ENCODE measurements at places on chromosomes 16 and 17.

DNA sequence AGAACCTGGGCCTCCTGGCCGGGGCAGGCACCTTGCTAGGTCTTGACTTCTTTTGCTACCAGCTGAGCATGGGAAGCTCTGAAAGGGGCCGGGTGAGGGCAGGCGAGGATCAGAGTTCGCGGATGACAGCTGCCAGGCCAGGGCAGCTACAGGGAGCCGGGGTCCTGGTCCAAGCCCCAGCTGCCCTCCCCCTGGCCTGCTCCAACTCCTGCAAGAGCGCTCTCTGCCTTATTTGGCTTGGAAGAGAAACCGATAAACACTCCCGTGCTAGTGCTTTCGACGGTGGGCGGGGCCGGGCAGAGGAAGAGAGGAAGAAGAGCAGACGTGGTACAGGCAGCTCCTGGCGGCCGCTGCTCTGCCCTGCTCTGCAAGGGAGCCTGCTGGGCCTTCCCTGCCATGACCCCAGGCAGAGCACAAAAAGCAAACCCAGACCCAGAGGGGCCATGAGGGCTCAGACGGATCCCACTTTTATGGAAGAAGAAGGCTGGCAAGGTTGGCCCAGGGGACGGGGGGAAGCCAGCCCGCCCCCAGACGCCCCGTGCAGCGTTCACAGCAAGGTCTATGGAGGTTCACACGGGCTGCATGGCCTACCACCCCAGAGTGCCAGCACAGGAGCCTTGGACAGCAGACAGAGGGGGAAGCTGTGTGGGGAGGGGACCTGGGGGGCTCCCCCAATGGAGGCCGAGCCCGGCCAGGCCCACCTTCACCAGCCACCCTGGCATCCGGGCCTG lies 25.6 kb downstream of the PIEZO1 start:
- no peak for DNase-seq

DNA sequence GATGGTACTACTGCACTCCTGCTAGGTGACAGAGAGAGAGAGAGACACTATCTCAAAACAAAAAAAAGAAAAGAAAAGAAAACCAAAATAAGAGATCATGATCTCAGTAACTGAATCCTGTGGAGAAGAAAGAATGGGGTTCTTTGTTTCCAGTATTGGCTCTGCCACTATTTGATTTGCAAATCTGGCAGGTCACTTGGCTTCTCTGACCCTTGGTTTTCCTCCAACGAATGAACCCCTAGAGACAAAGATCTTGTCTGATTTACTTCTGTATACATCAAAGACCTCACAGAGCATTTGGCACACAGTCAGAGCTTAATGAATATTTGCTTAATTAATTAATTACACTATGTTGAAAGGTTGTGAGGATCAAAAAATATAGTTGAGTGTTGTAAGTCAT lies 47.9 kb upstream of the NLK start:
- DNase-seq: no peak

DNA sequence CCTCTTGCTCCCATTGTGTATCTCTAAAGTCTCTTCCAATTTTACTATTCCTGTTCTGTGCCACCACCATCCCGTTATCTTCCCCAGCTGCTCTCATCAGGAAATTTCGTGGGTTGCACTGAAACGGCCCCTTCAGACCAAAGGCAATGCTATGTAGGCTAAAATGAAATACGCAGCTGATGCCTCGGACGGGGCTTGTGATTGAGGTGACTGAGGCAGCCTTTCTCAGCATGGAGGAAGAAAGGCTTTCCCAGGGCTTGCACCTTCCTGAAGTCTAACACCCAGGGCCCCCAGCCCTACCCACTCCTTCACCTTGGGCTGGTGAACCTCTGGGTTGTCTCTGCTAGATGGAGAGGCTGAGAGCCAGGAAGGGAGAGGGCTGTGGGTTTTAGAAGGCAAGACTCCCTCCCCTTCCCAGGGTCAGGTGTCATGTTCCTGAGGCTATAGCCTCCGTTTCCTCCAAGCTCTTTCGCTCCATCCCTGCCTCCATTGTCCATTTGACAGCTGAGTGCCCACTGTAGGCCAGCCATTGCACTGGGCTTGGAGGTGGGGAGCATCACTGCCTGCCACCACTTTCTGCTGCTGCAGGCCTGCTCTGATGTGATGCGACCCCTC lies 7.8 kb downstream of the CCDC200 start:
- no peak for DNase-seq

DNA sequence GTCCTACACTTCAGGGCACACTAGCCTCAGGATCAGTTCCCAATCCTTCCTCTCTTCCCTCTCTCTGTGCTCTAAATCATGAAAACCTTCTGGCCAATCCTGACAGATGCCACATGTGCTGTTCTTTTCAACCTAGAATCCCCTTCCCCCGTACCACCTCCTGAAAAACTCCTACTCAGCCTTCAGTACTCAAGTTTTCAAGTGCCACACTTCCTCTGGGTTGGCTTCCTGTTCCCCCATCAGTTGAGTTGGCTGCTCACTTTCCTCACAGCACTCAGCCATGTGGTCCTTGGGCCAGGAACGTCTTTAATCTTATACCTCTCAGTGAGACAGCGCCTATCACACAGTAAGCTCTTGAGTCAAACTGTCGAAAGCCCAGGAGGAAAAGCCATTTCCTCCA lies 3.3 kb downstream of the ASPHD1 start:
- DNase-seq: no peak

GRCh38 chr17:57915985-57916757 lies 39.0 kb downstream of the CUEDC1 start:
- peak; percentile 29 for DNase-seq

DNA sequence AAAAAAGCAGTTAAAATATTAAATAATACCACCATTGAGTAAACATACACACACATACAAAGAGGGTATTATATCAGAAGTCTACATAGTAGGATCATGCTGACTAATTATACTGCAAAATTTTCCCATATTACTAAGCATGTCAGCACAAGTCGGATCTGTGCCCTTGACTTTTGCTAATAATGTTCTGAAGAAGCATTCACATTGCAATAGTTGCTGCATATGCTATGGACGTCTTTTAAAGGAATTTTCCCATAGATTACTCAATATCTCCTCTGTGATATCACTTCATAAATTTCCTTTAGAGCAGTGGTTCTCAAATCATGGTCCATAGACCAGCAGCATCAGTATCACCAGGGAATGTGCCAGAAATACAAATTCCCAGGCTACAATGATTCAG lies 110.9 kb upstream of the NUDT7 start:
- no peak for DNase-seq

- DNase-seq: no peak
Measured at GRCh38 chr16:78116946-78117345, 17.5 kb downstream of the WWOX start.

DNA sequence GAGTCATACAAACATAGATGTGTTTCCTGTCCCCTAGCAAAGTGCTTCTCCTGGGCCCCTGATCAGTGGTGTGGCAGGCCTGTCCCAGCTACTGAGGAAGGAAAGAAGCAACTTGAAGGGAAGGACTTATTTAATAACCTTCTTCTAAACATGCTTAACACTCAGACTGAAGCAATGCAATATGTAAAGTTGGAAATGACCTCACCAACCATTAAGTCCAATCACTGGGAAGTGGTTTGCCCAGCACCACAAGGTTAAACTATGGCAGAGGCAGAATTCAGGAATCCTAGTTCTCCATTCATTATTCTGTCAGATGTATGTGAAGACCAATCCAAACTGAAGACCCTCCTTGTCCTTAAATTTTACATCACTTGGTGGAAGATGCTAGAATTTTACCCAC lies 39.1 kb downstream of the CENPV start:
- no peak for DNase-seq

DNA sequence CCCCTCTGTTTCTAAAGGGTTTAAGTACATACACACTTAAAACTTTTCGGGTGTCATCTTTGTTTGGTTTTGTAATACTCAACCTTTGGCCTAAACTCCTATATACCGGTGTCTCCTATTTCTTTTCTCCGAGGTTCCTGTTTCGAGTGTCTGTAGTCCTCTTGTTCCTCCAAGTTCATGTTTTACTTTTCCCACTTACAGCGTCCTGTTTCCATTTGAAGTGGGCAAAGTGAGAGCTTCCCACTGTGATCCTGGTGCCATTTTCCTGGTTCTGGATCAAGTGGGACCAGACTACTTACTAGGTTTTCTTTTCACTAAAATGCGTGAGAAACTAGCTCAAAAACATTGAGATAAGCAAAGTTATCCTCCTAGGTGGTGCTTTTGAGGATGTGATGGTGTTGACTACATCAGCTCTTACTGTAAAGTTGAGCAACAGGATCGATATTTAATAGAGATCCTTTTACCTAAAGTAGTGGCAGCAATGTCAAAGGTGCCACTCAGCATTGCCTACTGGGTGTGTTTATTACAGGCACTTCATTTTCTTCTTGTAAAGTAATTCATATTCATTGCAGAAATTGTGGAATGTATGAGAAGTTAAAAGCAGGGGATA lies 1.3 kb downstream of the PSMD3 start:
- DNase-seq: no peak

DNA sequence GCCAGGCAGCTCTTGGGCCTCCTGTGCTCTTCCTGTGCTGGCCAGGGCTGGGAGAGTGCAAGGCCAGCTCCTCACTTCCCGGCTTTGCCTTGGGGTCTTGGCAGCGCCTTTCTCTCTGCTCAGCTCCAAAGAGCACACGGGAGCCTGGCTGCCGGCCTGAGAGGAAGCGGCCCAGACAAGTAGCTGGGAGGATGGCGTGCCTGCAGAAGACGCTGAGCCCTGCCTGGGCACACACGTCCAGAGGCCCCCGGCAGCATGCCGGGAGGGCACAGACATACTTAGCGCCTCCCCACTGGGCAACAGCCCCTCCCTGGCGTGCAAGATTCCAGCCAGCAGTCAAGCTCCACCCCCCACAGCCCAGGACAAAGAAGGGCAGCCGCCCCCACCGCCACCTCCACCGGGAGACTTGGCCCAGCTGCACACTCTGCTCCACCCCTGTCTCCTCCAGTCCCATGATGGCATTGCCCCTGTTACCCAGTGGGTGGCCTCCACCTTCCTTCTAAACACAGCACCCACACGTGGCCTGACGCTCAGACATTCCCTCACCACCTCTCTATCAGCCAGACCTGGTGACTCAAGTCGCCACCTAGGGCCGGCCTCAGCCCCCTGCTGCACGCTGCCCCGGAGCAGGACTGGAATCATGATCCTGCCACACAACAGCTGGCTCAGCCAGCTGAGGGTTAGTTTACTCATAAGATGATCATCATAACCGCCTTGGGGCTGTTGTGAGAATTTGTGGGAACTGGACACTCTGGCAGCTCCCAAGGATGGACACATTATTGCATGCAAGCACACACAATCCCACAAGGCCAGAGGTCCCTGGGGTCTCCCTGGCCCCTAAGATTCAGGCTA lies 12.4 kb downstream of the SGCA start:
- peak; percentile 61 for DNase-seq

DNA sequence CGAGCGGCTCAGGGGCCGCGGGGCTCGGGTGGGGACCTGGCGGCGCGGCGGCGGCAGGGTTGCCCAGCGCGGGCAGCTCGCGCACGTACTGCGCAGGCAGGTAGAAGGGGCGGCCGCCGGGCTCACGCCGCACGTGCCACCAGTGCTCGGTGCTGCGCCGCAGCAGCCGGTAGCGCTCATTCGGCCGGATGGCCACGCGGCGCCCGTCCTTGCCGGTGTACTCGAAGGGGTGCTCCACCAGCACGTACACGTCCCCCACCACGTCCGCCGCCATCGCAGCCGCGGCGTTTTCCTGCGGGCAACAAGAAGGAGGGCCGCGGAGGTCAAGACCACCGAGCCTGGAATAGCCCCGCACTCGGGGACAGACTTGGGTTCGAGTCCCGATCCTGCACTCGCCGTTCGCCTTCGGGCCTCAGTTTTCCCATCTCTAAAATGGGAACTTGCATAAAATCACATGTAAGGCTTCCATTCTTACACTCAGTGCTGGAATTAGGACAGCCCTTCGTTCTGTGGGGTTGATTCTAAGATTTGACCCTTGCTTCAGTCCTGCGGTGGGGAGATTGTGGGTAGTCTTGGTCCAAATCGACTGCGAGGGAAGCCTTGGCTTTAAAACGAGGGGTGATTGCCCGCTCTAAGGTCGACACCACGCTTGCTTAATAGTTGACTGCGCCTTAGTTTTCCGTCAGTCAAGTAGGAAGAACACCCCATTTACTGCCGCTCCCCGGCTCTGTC lies 2.5 kb downstream of the ARHGAP27 start:
- no peak for DNase-seq

- no peak for DNase-seq
Measured at GRCh38 chr16:20301840-20302239, 25.5 kb downstream of the GP2 start.

DNA sequence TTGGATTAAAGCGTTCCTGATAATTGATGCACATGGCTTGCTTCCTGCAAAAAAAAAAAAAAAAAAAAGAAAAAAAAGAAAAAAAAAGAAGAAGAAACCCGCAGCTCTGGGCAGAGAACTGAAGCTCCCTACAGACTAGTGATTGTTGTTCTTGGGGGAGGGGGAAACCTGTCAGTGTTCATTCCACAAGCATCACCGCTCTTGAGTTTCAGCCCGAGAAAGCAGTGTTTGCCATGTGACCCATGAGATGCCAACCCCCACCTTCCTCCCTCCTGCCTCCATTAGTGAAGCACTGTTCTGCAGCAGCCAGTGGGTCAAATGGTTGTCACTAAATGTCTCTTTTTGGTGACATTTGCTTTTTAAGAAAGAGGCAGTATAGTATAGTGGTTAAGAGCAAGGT lies 1.7 kb downstream of the USP43 start:
- no peak for DNase-seq

- DNase-seq: peak; percentile 86
Measured at GRCh38 chr17:40314584-40314956, 5.6 kb downstream of the RARA start.

- DNase-seq: peak; percentile 83
Measured at GRCh38 chr17:50547035-50547735, at the start of gene SPATA20. TSS of gene SPATA20 (plus strand) at chr17:50547174. CDS start at chr17:50547209, 35 bp downstream.

DNA sequence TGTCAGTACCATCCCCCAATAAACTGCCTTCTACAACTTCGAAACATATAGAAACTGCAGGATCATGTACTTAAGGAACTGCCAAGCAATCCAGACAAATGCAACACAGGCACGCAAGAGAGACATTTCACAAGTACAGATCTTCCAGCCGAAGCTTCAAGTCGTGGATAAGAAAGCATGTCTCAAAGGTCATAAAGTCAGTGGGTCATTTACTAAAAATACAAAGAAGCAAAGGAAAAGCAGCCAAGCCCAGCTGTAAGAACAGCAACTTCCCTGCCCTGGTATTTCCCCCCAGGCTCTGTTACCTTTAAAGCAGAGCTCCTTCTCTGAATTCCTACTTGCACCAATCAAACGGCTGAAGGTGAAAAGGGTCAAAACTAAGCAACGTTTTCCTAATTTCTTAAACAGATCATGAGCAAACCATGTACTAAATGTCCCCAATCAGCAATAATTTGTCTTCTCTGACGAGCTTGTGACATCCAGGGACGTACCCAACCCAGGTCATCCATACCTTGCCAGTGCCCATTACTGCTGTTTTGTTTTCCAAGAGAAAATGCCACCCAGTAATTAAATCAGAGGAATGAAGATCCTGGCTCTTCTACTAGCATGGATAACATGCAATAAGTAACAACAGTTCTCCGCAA lies 1.7 kb downstream of the AKTIP start:
- no peak for DNase-seq

- no peak for DNase-seq
Measured at GRCh38 chr17:40730970-40731369, 24.2 kb downstream of the KRT25 start.

Data from NCI-H446 (cell line).